Fibroblast of skin of scalp (primary cell): ENCODE measurements at places on chromosomes 5 and 9.

DNA sequence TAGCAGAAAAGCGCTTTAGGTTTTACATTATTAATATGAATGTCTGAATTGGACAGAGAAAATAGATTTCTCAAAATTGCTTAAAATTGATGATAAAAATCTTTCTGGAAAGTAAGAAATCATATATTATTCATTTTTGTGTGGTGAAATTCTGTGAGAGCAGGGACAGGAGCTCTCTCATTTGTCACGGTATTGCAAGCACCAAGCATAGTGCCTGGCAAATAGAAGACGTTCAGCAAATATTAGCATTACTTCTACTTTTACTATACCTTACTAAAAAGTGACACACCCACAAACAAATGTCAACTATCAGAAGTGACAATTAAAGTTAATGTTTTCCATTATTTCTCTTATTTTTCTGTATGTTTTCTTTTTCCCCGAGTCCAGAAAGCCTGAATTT lies 69.1 kb downstream of the XRCC4 start:
- no peak for DNase-seq

- no peak for DNase-seq
Measured at GRCh38 chr5:127650022-127650421, 1.1 kb downstream of the CTXN3 start.

- no peak for DNase-seq
Measured at GRCh38 chr9:2138646-2139045, 123.5 kb downstream of the SMARCA2 start.

DNA sequence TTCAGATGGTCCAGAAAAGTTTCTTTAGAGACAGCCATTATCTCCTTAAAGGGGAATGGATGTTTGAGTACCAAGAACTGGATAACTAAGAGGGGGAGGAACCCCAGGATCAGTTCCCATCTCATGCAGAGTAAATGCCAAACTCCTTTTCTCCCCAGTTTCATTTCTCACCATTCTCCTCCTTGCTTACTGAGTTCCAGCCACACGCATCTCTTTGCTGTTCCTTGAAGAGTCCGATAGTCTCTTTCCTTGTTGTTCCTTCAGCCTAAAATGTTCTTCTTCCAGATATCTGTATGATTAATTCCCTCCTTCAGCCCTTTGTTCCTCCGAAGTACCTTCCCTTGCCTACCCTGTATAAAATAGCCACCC lies 30.0 kb downstream of the KDM4C start:
- DNase-seq, result no peak

GRCh38 chr9:16417749-16418148 lies 452.7 kb downstream of the BNC2 start:
- peak; percentile 66 for DNase-seq

DNA sequence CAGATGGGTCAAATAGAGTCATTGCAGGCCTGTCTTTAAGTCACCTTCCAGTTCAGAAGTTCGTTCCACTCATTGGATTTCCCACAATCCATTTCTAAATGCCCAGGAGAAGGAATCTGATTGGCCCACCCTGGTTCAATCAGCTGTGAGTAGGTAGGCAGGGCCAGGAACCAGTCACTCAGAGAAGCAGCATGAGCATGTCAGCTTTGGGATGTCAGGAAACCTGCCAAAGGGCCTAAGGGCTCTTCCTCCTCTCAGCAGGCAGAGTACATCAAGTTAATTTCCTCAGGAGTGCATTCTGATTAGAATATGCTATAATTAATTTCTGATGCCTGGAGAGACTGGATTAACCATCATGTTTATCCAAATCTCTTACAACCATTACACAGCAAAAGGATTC lies 412.9 kb upstream of the CCNH start:
- DNase-seq, result no peak

- peak; percentile 75 for DNase-seq
Measured at GRCh38 chr5:150778517-150779396, at the start of gene SMIM3. Gene SMIM3 (plus strand): TSS chr5:150778757. CDS start chr5:150795441, 16,684 bp downstream.

DNA sequence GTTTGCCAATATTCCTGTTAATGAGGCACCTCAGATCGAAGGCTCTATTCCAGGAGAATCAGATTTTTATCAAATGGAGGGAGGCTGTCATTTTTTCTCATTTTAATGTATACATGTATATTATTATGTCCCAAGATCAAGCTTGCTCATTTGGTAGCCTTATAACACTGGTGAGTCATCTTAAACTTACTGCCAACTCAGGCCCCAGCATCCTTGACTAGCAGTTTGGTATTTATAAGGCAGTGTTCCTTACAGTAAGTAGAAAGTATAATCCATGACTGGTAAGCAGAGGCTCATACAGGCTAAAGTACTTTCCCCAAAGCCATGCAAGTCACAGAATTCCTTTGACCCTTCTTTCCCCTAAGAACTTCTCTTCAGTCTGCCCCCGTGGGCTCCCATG lies 90.7 kb upstream of the NR3C1 start:
- peak; percentile 86 for DNase-seq

DNA sequence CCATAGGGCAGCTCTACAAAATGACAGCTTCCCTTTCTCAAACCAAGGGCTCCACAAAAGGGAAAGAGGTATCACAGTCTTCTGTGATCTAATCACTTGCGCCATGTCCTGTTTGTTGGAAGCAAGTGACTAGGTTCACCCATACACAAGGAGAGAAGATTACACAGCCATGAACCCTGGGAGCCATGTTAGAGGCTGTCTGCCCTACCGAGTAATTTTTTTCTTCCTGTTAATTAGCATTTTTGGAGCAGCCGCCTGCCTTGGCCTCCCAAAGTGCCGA lies 33.2 kb upstream of the GOLPH3 start:
- no peak for DNase-seq

DNA sequence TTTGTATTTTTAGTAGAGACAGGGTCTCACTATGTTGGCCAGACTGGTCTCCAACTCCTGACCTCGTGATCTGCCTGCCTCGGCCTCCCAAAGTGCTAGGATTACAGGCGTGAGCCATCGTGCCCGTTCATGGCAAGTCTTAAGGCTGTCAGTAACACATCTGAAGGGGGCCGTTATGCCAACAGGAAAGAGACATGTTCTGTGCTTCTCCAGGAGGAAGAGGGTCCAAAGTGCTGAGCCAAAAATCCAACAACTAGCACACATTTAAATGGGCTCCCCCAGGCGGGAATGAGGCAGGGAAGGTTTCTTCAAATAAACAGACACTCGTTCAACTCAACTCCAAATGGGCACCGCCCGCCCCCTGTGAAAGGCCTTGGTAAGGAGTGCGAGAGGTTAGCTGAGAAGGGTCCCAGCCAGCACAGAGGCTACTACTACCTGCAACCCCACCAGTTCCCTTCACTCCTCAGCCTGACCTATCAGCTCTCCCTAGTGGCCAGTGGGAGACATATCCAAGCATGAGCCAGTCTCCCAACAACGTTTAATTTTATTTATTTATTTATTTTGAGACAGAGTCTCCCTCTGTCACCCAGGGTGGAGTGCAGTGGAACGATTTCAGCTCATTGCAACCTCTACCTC lies 84.1 kb upstream of the DMRT1 start:
- DNase-seq, result peak; percentile 71

- no peak for DNase-seq
Measured at GRCh38 chr9:88071331-88071730, 66.9 kb downstream of the SPATA31C2 start.

- DNase-seq, result no peak
Measured at GRCh38 chr5:139966856-139967255, 76.2 kb downstream of the NRG2 start.

DNA sequence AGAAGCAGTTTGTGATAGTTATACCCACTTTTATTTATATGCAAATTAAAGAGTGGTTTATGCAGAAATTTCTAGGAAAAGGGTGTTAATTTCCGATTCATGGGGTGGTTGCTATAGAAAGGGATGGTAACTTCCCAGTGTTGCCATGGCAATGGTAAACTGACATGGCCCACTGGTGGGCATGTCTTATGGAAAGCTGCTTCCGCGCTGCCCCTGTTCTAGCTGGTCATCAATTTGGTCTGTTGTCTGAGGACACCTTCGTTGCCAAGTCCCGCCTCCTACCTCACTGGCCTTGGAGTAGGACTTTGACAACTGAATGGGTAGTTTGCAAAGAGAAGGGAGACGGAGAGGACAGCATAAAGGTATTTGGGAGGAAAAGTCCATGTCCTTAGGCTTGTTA lies 74.0 kb upstream of the SMIM23 start:
- DNase-seq, result no peak

- DNase-seq, result peak; percentile 61
Measured at GRCh38 chr5:178385496-178385890, 152.9 kb upstream of the PHYKPL start.

- DNase-seq, result no peak
Measured at GRCh38 chr9:105887679-105888078, 193.3 kb downstream of the TMEM38B start.

DNA sequence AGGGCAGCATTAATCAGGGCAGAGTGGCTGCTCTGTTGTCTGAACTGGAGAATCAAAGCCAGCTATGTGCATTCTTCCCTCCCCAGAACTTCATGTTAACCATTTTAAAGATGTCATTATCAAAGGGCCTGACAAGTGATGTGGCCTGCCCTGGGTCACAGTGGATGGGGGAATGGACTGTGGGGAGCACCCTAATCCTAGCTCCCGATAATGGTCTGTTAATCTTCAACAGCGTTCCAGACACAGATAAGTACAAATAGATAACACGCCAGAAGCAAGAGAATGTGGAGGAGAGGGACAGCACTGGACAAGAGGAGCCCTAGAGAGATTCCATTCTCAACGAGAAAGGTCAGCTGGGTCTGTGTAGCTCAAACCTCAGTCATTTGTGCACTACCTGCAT lies 77.5 kb downstream of the DPYSL3 start:
- DNase-seq, result no peak

DNA sequence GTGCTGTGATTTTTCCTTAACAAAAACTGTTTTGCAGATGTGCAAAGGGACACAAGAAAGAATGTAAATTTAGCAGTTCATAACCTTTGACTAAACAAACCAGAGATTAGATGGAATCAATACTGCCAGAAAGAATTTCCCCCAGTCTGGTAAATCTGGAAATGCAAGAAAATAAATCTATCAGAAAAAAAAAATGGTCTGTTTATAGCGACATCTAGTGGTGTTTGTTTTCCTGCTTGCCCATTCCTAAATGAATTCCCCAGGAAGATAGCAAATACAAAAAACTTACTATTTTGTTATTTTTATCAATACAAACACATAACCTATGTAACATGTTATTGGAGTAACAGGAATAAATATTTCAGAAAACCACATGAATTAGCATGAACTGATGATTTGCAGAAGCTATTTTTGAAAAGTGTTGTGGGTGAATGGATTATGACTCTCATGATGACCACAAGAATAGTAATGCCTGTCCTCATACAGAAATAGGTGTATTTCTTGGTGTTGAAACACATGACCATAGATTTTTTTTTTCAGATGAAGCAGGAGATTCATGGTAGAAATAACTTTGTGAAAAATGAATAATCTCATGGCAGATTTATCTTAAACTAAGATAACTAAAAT lies 1703.8 kb downstream of the MAT2B start:
- DNase-seq, result peak; percentile 36

DNA sequence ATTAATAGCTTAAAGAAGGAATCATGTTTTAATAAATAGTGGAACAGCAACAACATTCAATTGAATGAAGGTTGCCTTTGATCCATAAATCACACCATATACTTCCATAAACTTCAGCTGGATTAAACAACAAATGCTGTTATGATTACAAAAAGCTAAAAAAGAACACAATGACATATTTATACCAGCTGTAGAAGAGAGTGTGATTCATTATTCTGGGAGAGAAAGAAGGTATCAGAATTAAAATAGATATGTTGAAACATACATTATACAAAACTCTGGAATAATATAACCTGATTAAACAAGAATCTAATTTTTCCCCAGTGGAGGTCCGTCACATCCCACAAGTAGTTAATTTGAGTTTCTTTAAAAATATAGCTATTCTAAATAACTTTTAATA lies 7.5 kb upstream of the RECK start:
- DNase-seq, result no peak

- no peak for DNase-seq
Measured at GRCh38 chr5:64514612-64515011, 8.8 kb downstream of the RGS7BP start.

DNA sequence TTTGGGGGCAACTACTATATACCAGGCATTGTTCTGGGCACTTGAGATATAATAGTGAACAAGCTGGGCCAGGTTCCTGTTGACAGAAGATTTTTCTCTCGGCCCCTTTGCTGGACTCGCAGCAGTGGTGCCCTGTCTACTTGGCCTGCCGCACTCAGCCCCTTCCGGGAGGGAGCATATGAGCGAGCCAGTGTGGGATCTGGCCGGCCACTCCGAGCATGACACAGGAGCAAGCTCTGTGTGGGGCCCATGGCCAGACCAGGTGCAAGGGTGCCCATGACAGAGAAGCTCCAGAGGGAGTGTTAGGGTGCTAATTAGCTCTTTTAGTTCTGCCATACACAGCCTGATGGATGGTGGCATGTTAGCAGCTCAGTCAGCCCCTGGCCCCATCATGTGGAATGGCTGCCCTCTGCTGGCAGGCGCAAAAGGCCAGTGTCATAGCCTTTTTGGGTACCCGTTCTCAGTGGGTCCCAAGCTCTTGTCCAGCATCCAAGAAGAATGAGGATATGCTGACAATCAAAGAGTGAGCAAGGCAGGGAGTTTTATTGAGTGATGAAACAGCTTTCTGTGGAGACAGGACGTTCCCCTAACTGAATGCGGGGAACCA lies 9.3 kb upstream of the KIF4B start:
- DNase-seq, result no peak

DNA sequence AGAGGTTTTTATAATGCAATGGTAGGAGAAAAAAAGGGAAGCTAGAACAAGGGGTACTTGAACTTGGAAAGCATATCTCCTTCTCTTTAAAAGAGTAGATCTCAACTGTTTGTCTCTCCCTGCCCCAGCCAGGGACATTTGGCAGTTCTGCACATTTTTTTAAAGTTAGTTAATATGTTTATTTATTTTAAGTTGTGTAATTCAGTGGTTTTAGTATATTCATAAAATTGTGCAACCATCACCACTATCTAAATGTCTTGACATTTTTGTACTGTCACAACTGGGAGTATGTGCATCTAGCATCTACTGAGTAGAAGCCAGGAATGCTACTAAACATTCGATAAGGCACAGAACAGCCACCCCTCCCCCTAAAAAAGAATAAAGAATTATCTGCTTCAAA lies 103.5 kb upstream of the DPYSL3 start:
- peak; percentile 56 for DNase-seq

DNA sequence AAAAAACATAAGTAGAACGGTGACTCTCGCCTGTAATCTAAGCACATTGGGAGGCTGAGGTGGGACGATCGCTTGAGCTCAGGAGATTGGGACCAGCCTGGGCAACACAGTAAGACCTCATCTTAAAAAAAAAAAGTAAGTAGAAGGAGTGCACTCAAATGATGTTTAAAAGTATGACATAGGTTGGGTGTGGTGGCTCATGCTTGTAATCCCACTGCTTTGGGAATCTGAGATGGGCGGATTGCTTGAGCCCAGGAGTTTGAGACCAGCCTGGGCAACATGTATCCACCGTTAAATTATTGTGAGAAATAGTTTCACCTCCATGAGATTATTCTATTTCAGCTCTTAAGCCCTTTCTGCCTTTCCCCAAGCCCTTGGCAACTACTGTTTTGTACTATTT lies 11.2 kb downstream of the DENND4C start:
- no peak for DNase-seq

GRCh38 chr5:54558362-54558761 lies 40.8 kb downstream of the SNX18 start:
- DNase-seq, result no peak
